NCI-H1105 treated with DMSO at 0.1 percent for 48 hours (cell line): ENCODE measurements at places on chromosomes 4 and X.

DNA sequence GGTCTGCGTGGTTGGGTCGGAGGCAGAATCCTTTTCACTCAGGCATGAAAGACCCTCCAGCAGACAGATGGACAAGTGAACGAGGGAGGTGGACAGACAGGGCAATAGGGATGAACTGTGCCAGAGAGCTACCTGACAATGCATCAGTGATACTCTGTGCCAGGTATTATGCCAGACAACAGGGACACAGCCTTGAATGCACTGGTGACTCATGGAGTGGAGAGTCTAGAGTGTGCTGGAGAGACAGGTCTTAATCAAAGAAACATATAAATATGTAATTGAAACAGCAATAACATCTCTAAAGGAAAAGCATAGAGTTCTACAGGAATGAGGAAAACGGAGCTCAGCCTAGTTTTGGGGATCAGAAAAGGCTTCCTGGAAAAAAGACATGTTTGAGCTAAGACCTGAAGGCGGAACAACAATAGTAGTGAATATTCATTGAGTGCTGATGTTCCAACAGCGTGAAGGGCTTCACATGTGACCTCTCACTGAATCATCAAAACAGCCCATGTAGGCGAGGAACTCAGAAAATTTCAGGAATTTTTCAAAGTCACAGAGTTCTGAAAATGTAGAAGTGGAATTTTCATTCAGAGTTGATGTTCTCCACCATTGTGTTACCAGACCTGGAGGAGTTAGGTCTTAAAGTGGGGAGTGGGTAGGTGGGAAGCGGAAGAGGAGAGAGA is 20.0 kb upstream of the FGFBP2 start:
- DNase-seq = no peak

DNA sequence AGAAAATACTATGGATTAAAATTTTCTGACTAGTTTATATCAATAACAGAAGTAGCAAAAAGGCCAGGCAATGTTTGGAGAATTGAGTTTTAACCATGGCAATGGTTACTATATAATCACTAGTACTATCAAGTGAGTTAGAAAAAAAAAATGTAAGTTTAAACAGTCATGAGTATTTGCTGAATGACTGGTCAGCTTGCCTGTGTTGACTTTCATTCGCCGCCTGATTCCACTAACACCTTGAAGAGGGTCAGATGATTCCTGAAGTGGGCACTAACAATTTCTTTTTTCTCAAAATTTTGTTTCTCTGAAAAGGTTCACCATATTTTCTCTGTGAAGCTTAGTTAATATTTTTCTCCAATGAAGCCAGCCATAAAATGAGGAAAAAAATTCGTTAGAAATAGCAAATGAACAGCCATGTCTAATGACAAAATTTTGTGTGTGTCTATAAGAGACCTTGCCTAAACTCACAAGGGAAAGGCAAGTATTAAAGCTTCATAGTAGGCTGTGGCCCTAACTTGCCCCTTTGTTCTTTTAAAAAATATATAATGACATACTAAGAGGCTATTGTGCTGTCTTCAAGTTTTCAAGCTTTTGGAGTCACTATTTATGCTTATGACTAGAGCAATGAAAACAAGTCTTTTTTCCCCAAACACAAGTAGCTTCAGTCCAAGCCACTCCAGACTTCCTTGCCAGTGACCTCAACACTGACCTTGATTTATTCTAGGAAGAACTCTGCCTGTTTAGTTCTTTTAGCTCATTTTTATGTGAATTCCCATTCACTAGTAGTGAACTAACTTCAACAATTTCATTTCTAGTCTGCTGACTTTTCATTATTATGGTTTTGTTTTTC is 18.4 kb upstream of the FHDC1 start:
- DNase-seq = no peak

DNA sequence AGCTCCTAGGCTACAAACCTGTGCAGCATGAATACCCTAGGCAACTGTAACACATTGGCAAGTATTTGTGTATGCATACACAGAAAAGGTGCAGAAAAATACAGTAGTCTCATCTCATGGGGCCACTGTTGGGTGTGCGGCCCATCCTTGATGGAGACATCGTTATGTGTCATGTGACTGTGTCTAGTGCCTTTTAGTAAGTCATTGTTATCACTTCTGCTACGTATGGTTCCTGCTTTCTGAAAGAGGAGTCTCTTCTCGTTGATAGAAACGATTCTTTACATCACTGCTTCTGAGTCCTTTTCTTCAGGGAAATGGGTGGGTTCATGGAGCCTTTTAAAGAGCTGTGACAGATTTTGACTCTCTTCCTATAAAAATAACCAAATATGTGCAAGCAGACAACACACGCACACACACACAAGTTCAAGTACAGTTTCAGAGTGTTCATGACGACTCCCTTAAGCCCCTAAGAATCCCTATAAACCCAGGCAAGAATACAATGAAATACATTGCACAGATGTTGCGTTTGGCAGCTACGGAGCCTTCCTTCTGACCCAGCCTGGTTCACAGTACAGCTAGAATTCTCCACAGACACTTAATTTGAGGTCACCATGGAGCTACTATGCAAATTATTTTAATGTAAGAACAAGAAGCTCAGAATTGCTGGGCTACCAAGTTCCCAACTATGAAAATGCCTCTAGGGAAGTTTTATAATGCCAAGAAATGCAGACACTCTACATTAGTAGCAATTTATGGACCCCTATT is 10.2 kb upstream of the STK32B start:
- DNase-seq = no peak

DNA sequence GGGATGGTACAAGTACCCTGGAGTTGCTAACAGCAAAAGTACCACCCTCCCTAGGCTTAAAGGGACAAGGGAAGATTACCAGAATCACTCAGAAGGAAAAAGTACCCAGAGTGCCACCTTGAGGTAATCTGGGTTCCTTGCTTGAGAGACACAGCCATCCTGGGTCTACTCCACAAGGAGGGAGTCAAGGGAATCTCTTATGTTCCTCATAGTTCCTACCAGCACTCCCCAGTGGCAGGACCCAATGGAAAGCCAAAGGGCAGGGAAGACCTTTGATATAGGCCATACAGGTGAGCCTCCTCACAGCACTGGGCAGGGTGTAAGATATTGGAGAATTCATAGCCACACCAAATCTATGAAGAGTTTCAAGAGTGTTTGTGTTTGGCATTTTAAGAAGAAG is 5.7 kb downstream of the IL2 start:
- DNase-seq = no peak

- no peak for DNase-seq
Observed at GRCh38 chr4:147510962-147511668, 30.2 kb downstream of the EDNRA start.

DNA sequence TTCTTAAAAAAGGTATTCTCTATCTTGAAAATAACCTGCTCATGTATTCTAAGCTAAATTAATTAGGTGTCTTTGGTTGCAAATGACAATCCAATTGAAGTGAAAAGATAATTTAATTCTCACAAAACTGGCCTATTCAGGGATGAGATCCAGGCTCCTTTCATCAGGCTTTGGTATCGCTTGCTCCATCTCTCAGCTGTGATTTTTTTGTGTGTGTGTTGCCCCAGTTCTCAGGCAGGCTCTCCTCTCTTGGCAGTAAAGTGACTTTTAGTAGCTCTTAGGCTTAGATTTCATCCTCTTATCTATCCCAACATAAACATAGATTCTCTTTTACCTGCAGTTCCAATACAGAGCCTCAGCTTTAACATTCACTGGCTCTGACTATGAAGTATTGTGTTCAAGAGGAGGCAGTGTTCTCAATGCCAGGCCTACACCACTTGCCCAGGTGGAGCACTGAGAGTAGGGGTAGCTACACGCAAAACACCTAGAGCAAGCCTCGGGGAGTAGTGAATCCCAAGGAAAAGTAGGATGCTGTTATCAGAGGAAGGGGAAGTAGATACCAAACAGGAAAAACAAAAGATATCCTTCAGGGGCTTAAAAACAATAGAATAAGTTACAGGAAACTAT is 392.4 kb upstream of the ATOH1 start:
- DNase-seq = no peak

- no peak for DNase-seq
Observed at GRCh38 chrX:22433292-22434070, 160.8 kb downstream of the CBLL2 start.

DNA sequence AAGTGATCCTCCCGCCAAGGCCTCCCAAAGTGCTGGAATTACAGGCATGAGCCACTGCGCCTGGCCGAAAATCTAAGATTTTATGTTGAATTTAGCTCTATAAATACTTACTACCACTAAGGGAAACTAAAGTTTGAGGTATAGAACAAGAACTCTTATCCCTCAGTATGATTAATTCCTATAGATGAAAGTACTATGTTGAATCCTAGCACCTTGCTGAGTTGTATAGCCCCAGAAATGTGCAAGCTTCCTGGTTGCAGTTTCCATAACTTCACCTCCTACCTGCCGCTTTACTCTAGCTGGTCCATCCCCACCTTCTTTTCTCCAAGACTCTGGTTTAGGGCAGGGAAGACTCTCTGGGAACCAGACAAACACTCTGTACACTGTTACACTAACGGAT is 11.8 kb upstream of the TSPAN5 start:
- no peak for DNase-seq

GRCh38 chr4:135739354-135739753 is 1537.8 kb upstream of the PABPC4L start:
- DNase-seq = no peak

DNA sequence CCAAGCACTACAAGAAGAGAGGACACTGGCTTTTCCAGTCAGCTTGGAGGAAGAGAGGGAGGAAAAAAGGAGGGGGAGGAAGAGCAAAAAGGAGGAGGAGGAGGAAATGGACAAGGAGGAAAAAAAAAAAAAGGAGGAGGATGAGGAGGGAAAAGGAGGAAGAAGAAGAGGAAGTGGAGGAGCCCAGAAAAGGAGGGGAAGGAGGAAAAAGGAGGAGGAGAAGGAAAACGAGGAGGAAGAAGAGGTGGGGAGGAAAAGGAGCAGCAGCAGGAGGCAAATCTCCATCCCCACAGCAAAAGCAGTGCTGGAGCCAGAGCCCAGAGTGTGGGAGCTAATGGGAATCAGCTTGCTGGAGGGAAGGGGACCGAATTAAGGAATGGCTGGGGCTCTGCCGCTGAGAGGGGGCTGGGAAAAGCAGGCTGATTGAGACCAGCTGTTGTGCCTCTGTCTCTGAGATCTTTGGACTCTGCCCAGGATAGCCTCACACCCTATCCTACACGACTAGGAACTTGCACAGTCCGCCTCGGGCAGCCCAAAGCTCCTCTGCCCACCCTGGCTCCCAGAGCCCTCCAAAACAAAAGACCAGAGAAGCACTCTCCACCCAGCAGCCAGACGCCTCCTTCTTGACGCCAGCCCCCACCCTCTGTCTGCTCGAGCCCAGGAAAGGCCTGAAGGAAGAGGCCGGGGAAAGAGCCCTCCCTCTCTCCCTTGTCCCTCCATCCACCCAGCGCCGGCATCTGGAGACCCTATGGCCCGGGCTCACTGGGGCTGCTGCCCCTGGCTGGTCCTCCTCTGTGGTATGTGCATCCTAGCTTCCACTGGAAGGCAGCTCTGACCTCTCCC is at the start of gene XPNPEP2:
Gene XPNPEP2, plus strand, starts transcription at position 514 of the 843 bp plus-strand sequence. Its CDS starts 235 bp downstream, at position 749.
- no peak for DNase-seq

GRCh38 chrX:110420771-110421499 is 62.3 kb downstream of the RTL9 start:
- DNase-seq = no peak
